Left renal pelvis (tissue), 4 donors: ENCODE measurements at places on chromosomes 7 and 10.
A peak's percentile ranks its signal among the peaks of the same experiment; 100 is the strongest.

GRCh38 chr7:8433477-8434289, at the start of gene NXPH1:
TSS of gene NXPH1 (plus strand) at chr7:8433609.
- DNase-seq = peak; percentile 12

DNA sequence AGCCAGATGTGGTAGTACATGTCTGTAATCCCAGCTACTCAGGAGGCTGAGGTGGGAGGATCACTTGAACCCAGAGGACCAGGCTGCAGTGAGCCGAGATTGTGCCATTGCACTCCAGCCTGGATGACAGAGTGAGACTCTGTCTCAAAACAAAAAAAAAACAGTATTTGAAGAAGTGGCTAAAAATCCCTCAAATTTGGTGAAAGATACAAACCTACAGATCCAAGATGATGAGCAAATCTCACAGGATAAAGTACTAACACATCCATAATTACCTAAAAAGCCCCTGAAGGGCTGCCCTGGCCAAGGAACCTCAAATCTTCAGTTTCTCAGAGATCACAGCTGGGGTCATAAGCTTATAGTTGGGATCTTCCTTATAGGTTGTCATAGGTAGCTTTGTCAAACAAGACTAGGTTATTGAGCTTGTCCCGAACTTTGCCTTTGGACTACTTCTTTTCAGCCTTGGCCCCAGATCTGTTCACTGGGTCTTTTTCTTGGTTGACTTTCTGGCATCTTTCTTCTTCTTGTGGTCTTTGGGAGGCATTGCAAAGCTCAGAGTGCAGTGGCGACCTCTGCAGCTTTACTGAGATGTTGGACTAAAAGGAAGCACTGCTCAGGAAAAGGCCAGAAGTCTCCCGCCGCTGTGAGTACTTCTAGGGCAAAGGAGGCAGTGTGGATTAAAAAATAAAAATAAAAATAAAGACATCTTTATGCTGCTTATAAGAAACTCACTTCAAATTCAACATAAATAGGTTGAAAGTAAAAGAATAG, 28.6 kb upstream of the SAR1A start:
- DNase-seq = no peak

GRCh38 chr10:33974976-33975478, 640.6 kb upstream of the NRP1 start:
- no peak for DNase-seq

DNA sequence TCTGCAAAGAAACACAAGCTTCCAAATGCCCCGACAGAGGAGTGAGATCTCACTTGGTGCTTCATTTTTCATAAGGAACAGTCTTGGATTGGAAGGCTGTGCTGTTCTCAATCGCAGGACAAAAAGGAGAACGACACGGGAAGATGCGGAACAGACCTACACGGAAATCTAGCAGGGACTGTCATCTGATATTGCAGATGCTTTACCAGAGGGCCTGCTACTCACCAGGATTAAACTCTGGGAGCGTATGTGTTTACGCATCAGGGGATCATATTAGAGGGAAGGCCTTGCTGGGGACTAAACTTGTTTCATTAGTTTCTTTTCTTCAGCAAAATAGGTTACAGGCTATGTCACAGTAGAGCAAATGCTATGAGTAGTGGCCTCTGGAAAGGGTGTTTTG, 82.8 kb upstream of the EEPD1 start:
- no peak for DNase-seq

DNA sequence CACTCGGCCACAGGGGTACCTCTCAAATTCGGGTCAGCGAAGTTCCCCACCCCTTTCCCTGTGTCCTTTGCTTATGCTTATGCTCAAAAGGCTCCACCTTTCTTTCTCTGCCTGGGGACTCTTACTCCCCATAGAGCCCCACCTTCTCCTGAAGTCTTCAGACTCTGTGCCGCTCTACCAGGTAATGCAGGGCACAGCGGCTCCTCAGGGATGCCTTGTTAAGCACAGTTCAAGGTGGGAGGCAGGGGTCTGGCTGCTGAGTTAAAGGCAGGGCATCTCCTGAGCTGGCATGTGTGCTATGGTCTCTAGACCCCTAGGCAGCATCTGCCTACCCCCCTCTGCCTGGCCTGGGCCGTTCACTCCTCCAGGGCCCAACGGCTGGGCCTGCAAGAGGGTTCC, 3.0 kb upstream of the CXCL12 start:
- no peak for DNase-seq

DNA sequence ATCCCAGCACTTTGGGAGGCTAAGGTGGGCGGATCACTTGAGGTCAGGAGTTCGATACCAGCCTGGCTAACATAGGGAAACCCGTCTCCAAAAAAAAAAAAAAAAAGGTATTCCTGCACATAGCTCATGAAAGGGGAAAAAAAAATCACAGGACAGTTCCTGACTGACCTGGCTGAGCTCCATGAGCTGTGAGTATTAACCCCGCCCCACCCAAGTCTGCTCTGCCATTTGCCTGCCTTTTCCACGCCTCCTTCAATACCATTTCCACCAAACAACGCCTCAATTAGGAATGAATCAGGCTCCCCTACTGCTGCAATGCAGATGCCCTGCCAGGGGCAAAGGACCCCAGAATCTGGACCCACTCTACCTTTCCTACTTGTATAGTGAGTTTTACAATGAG, 55.0 kb downstream of the PDIA4 start:
- no peak for DNase-seq

- DNase-seq = no peak
Measured at GRCh38 chr10:7312488-7312857, 98.4 kb downstream of the SFMBT2 start.

- no peak for DNase-seq
Measured at GRCh38 chr10:119030421-119031250, 1.1 kb downstream of the NANOS1 start.

DNA sequence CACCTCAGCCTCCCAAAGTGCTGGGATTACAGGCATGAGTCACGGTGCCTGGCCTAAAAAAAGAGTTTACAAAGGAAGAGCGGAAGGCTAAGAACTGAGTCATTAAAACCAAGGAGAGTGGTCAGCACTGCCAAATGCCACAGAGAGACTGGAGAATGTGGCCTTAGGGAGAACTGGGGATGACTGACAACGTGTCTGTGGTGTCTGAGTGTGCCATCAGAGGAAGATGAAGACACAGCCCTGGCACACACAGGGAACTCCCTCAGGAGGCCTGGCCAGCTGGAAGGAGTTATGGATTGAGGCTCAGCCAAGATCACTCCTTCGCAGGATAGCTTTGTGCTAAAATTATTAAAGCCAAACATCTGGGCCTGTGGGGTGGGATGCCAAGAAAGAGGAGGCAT, 3.9 kb upstream of the INA start:
- DNase-seq = no peak

- no peak for DNase-seq
Measured at GRCh38 chr10:14971867-14972448, 12.8 kb downstream of the MEIG1 start.
